ENCODE measurements at places on chromosomes 1 and 21. TPM values are rescaled to one million over a fixed set of nuclear protein-coding genes. Genes with fewer than 3 reads are reported as not detected.

DNA sequence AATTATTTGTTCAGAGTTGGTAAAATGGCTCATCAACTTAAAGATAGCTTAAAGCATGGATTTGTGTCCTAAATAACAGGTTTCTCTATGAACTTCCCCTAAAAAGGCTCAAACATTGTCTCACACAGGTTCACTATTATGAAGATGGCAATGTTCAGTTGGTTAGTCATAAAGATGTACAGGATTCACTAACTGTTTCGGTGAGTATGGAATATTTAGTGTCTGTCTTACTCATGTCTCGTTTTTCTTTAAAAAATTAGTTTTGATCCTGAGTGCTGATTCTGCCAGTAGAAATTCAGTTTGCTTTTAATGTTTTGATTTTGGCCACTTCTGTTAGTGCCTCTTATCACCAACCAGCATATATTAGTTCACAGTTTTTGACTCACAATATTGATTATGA is 7.5 kb upstream of the MOV10 start:
- no peak for DNase-seq

GRCh38 chr1:89681045-89681729 is 48.3 kb downstream of the LRRC8C start:
- DNase-seq = no peak

- DNase-seq = no peak
These were observed 5.6 kb downstream of the RNF2 start for GRCh38 chr1:185050823-185051451.

GRCh38 chr1:966704-967300 is 520 bp downstream of the PLEKHN1 start:
- DNase-seq = peak; percentile 93

DNA sequence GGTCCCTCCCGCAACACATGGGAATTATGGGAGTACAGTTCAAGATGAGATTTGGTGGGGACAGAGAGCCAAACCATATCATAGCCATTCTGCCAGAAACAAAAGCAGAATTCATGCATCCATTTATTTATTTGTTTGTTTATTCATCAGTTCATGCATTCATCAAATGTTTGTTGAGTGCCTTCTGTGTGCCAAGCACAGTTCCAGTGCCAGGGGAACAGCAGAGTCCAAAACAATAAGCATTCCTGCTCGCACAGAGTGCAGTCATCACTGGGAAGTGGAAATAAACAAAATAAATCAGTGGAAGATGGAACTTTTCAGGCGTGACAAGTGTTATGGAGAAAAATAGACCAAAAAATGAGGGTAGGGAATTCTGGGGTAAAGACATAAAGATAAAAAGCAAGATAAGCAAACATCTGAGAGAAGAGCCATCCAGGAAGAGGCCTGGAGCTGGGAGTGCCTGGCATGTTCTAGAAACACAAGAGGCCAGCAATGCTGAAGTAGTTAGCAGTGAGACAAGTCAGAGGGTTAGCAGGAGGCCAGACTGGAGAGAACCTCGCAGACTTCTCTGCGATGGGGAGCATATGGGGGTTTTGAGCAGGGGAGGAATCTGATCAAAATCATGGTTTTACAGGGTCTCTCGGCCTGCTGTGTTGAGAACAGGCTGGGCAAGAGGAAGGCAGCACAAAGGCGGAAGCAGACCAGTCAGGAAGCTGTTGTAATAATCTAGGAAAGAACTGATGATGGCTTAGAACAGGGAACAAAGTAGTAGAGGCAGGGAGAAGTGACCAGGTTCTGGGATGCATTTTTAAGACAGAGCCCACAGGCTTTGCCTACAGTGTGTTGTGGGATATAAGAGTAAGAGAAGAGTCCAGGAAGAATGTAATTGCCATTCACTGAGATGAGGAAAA is 113.2 kb downstream of the GLUL start:
- no peak for DNase-seq

GRCh38 chr1:28111157-28111556 is 22.7 kb upstream of the EYA3 start:
- DNase-seq = peak; percentile 65

ERRFI1 gene
- total RNA-seq = 2.0 TPM
